ENCODE measurements at places on chromosomes 11 and 22.

- no peak for DNase-seq
Measured at GRCh38 chr11:120871924-120872323, 152.0 kb upstream of the TBCEL start.

- peak; percentile 36 for DNase-seq
Measured at GRCh38 chr22:49753961-49754695, 73.5 kb downstream of the BRD1 start.

DNA sequence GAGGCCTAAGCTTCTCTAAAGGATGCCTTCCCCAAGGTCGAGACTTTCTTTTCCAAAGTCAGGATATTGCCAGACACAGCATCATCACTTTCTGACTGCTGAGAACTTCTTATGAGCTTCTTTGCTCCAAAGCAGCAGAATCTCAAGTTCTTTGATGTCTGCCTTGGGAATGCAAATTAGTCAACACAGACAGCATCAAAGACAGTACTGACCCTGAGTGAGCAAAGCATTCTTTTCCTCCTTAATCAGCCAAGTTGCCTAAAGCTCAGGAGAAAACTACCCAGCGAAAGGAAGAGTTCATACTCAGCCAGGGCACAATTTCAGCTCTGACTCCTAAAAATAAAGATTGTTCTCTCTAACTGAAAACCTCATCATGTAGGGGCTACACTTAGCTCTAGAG lies 98.0 kb downstream of the SLC36A4 start:
- no peak for DNase-seq

- no peak for DNase-seq
Measured at GRCh38 chr11:39960206-39960605, 1499.2 kb downstream of the LRRC4C start.

DNA sequence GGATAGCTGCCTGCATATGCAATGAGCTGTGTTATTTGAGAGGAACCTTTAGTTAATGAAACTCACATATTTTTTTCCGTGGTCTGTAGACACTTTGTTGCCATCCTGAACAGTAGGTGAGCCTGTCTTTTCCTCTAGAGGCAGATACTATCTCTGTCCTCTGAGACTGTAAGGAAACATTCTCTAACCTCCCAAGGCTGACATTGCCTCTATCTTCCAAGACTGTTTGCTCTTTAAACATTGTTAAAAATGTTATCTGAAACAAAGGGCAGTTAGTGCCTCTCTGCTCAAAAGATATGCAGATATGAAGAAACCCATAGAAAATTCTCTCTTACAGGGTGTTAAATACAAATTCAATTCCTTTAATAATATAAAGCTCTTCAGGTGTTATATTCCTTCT lies 963.8 kb upstream of the CNTN5 start:
- DNase-seq: no peak

DNA sequence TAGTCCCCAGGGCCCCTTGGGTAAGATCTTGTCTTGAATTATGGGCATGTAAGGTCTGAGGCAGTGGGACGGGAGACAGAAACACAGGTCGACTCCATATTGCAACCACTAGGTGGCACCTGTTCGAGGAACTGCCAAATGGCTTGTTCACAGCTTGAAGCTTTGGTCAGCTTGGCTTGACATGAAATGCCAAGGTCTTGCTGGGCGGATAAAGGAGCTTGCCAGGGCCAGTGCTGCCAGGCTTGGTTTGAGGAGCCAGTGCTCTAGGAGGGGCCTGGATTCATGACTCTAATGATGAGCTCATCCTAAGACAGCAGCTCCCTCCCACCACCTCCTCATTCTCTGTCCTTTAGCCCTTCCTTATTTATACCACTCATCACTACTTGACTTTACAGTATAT lies 11.9 kb upstream of the NRIP3 start:
- peak; percentile 81 for DNase-seq

Data from GM13976 (cell line).